ENCODE measurements at places on chromosomes 1 and 21.

GRCh38 chr1:37940299-37940947 is 6.4 kb downstream of the INPP5B start:
- no peak for DNase-seq

DNA sequence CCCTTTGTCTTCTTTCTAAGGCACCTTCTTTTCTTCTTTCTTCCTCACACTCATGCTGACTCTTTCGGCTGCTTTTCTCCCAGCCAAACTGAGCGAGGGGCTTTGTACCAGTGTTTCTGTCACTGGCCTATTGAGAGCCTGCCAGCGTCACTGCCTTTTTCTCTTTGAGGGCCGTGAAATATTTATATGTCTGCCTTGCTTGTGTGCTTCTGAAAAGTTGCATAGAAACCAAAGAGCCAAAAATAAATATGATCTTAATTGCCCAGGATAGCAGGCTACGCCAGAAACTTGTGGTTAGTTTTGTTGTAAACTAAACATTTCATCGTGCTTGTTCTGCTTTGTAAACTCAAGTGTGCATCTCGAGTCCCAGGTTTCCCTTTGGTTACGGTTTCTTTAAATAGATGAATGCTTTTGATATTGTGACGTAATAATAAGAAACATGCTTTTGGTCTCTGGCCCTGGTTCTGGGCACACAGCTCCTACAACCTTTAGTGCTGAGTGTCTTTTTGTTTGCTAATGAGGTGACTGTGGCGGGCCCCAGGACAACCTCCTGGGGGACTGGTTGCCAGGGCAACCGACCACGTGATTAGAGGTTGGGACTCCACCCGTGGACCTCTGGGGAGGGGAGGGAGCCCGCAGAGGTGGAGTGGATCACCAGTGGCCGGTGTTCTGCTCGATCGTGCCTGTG is 10.8 kb downstream of the SLC37A1 start:
- no peak for DNase-seq

GRCh38 chr1:65423884-65424572 is 3.6 kb downstream of the LEPR start:
- DNase-seq: no peak

DNA sequence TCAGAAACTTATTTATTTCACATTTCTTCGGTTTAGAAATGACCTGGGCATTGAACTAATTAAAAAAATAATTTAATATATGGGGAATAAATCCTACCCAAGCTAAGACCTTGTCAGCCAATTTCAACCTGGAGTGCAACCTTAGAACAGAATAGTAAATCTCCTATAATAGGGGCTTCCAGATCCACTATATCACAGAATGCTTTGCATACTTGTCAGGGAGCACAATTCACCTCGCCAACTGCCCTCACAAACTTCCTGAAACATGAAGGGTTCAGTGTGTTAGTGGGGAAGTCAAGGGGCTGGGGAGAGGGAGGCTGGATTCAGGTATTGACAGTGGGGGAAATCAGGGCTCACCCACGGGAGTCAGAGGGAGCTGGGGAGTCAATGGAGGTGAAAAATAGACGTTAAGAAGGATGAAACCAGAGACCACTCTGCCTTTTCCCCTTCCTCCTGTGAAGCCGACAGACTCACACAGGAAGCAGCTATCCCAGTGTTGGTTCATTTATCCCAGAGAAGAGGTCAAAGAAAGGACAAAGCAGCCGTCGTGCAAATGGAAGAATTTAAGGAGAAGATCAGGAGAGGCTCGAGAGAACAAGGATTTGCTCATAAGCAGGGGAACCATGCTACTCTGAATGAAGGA is 453.3 kb downstream of the NUF2 start:
- DNase-seq: no peak

DNA sequence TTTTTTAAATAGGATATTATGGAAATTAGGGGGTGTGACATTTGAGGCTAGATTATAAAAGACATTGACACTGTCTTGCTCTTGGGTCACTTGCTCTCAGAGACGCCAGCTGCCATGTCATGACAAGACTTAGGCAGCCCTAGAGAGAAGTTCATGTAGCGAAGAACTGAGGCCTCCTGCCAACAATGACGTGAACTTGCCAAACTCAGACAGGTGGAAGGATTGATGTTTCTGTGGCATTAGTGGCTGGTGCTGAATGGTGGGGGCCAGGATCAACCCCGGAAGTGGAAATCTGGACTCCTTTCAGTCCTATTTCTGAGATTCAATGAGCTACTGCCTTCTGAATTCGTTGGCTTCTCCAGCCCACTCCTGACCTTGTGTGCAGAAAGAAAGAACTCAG is 14.7 kb downstream of the NCF2 start:
- DNase-seq: no peak

- no peak for DNase-seq
Measured at GRCh38 chr1:202023001-202023433, 12.6 kb downstream of the ELF3 start.

DNA sequence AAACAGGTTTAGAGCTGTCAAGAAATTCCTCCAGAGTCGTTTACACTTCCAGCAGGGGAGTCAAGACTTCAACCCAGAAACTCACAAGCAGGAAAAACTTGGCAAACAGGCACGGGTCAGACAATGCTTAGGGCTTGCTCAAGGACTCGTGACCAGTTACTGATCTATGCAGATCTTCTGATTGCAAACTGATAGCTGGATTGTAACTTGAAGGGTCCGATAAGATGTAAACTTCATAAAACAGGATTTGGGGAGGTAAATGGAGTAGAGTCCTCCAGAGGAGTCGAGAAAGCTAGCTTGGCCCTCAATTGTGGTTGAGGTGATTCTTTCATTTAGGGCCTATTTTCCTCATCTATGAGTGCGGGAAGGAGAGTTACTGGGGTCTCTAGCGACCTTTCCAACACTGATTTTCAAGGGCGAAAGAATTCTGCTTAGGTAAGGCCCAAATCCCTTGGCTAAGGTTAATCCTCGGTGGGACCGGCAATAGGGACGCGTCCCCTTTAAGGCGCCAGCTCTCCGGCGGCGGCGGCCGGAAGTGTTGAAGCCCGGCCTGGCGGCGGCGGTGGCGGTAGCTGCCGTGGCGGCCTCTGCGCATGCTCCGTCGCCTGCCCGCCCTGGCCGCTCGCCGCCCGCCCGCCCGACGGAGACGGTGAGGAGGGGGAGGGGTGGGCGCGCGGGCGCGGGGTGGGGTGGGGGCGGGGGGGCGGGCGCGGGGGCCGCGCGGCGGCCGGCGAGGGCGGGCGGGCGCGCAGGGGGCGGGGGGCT is at the start of gene GMEB1:
Gene GMEB1, plus strand, starts transcription at position 594 of the 765 bp plus-strand sequence. CDS start 14,829 bp downstream, outside the sequence.
- DNase-seq: peak; percentile 95

DNA sequence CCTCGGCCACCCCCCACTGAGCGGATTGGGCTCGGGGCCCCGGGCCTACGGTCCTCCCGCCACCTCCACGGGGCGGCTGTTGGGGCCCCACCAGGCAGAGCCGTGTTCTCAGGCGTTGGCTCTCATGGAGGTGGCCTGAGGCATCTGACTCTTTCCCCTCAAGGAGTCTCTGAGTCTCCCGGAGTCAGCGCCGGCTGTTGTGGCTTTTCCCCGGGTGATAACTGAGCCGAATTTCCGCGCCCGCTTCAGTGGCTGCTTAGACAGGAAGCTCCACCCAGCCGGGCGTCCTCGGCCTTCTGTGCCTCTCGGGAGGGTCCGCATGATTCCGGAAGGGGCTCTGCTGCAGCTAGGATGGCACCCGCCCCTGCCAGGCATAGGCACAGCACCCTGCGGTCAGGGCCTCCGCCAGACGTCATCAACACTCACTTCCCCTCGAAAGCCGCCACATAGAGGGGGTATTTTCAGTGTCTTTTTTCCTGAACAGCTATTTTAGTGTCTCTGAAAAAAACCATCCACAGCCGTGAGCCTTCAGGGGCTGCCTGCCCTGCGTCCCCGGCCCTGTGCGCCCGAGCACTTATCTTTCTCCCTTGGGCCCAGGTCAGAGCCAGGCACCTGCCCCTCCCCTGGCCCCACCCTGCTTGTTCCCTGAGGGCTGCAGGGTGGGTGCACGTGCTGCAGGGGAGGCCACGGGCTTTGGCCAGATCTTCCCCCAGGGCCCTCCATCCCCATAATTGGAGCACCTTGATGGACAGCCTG is 72.9 kb downstream of the SKI start:
- DNase-seq: peak; percentile 58

DNA sequence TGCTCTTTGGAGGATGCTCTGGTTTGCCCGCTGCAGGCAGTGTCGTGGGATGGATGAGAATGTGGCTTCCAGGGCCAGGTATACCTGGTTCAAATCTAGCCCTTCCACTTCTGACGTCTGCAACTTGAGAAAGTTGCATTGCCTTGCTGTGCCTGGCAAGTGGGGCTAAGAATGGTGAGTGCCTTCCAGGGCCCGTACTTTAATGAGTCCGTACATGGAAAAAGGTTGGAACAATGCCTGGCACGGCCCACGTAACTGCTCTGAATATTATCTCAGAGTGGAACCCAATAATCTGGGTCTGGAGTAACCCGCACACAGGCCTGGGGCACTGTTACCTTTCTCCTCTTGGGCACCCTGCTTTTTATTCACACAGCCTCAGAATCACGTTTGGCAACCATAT is 146.7 kb upstream of the EDN2 start:
- no peak for DNase-seq

DNA sequence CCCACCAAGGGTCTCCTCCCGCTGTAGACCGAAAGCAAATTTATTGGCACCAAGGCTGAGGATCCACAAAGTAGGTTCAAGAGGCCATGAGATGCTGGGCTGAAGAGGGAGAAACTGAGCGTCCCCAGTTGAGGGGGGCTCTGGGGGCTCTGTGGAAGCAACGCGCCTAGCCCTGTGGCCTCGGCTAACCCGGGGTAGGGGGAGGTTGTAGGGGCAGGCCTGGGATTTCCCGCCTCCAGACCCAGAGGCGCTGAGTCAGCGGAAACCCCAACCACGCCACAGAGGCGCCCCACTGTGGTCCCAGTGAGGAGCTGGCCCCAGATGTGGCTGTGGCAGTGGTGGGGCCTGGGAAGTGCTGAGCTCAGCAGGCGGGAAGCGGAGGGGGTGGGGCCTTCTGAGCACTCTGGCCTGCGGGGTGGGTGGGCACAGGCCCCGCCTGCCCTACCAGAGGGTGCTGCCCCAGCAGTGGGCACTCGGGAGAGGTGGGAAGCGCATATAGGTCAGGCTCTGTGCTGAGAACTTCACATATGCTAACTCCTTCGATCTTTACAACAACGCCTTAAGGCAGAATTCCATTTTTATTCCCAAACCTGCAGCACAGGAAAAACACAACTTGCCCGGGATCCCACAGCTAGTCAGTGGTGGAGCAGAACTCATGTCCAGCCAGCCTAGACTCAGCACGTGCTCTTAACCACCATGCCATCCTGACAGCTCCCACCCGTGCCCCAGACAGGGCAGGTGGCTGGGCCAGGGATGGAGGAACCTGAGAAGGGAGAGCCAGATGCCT is 1.5 kb upstream of the COL16A1 start:
- peak; percentile 77 for DNase-seq

DNA sequence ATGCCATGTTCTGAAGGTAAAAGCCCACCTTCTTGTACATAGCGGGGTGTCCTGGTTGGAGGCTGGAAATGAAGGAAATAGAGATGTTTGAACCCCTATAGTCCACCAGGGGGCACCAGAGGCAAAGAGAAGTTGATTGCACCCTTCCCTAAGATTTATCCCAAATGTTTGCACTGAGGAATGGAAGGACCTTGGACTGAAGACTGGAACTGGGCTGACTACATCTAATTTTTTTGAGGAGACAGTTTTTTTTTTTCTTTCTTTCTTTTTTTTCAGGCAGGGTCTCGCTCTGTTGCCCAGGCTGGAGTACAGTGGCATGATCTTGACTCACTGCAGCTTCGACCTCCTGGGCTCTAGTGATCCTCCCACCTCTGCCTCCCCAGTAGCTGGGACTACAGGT is 55.3 kb upstream of the EIF4G3 start:
- no peak for DNase-seq

- DNase-seq: no peak
Measured at GRCh38 chr21:30718239-30718909, at the start of gene KRTAP21-3. Gene KRTAP21-3, minus strand, starts transcription at chr21:30718777. Its CDS starts 18 bp downstream, at chr21:30718759.

DNA sequence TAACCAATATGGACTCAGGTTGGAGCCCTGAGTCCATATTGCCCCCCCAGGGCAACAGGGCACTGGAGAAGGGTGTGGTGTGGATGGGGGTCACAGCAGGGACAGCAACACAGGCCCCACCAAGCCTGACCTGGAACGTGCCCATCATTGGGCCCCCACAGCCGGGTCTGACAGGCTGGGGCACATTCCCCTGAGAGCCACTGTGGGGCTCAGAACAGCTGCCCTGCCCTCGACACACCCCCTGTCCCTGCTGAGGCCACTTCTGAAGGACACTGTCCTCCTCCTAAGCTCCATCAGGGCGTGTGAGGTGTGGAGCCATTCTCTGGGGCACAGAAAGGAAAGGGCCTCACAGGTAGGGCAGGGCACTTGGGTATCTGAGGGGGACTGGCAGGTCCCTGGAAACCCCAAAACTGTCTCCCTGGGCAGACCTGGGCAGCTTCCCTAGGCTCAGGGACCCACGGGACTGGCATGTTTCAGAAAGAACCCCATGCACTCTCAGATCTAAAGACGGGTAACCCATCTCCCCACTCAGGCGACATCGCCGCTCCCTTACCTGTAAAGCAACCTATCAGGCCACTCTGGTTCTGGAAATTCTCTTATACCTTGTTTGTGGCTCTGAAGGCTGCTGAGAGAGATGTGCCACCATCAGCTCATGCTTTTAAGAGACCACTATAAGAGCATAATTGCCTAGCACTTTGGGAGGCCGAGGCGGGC is 95.5 kb downstream of the DMRTB1 start:
- peak; percentile 10 for DNase-seq

DNA sequence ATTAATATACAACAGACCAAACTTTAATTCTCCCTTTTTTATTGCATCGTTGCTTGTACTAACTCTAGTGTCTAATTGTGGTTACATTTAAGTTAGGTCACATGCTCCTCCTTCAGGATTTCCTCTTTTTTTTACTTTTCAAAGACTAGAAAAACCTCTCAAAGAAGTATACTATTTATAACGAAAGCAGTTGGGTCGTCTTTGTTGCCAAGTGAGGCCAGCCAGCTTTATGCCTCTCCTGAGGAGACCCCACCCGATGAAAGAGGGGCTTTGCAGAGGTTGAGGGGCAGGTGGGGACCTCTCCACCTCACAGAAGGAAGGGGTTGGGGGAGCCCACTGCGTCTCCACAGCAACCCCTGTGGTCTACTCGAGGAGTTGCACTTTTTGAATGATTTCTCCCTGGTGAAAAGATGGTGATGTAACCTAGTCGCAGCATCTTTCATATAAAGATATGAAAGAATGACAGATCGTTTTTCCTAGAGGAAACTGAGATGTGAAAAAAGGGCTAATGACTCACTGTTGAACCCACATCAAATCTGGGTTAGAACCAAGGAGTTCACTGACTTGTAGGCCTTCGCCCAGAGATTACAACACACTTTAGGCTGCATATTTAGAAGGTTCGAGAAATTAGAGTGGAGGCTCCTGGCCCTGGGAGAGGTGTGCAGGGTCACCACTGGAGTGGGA is 6.4 kb downstream of the TGFB2 start:
- DNase-seq: no peak

Data from posterior cingulate gyrus (tissue), 11 donors.